ENCODE measurements at places on chromosomes 2 and 18.
A peak's percentile ranks its signal among the peaks of the same experiment; 100 is the strongest.

DNA sequence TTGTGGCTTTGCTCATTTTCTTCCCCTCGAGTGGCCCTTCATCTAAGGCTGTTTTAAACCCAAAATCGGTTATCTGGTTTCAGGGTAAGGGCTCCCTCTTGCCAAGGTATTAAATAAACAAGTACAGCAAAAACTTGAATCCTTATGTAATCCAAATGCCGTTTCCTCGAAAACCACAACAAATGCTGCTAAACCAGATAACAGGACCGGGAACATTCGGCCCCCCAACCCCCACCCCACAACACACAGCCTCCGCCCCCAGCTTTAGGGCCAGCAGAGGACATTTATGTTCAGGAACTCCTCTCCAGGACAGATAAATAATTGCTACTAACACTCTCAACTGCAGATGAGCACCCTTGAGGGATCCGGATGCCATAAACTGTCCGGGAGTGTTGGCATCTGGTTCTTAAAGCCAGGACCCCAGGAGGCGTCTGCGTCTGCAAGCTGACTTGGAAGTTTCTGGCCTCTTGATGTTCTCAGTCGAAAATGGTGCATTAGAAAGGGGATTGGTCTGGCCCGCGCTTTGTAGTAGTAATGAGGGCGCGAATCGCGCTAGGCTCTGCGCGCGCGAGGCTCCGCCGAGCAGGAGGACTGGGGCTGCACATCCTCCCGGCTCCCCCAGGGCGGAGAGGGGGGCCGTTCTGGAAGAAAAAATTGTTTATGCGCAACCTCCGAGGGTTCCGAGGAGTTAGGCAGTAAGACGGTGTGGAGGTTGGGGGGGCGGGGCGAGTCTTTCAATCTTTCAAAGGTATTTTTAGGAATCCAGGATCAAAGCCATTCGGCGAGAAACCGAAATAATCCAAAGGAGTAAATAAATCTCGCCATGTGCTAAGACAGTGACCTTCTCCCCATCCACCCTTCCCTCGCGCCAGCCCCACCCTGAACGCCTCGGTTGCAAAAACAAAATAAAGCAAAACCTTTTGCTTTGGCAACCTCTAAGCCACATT lies 3.9 kb upstream of the ID2 start:
- peak; percentile 74 for DNase-seq

- peak; percentile 84 for DNase-seq
Observed at GRCh38 chr2:196233021-196233804, 61.8 kb upstream of the STK17B start.

DNA sequence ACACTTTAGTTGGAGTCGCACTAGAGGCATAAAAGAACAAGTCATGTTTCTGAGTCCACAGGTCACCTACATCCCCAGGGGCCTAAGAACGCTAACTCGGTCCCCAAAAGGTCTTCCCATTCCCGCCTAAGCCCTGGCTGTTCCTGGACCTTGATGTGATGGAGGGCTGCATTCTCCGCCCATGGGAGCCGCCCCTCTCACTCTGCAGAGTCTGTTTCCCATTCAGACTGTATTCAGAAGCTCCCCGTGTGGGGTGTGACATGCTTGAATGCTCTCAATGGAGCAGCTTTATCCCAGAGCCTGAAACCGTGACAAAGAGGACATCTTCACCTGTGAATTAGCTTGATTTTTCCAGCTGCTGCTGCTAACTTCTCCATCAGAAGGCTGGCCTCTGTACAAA lies 319.0 kb upstream of the KLHL29 start:
- DNase-seq, result no peak

DNA sequence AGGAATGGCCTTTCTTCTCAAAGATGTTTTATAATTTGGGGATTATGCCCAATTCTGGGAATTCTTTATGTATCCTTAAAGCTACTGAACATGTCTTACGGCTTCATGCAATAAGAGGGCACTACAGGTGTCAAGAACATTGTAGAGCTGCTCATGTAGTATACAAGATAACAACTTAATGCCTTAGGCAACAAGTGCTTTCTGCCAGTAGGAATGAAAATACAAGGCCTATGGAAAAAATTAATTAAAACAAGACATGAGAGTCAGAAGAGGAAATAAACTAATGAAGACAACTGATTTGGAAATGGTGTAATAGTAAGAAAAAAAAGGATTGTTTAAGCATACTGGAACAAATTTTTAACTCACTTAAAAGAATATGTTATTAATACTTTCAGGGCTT lies 27.3 kb downstream of the GREB1L start:
- DNase-seq, result no peak

GRCh38 chr18:62529597-62529996 lies 6.8 kb downstream of the ZCCHC2 start:
- DNase-seq, result no peak

GRCh38 chr18:44887227-44887631 lies 206.5 kb downstream of the SETBP1 start:
- DNase-seq, result peak; percentile 18

- DNase-seq, result no peak
Observed at GRCh38 chr2:25606892-25607291, 66.5 kb downstream of the DTNB start.

GRCh38 chr2:127085317-127085681 lies 21.7 kb downstream of the BIN1 start:
- DNase-seq, result no peak

DNA sequence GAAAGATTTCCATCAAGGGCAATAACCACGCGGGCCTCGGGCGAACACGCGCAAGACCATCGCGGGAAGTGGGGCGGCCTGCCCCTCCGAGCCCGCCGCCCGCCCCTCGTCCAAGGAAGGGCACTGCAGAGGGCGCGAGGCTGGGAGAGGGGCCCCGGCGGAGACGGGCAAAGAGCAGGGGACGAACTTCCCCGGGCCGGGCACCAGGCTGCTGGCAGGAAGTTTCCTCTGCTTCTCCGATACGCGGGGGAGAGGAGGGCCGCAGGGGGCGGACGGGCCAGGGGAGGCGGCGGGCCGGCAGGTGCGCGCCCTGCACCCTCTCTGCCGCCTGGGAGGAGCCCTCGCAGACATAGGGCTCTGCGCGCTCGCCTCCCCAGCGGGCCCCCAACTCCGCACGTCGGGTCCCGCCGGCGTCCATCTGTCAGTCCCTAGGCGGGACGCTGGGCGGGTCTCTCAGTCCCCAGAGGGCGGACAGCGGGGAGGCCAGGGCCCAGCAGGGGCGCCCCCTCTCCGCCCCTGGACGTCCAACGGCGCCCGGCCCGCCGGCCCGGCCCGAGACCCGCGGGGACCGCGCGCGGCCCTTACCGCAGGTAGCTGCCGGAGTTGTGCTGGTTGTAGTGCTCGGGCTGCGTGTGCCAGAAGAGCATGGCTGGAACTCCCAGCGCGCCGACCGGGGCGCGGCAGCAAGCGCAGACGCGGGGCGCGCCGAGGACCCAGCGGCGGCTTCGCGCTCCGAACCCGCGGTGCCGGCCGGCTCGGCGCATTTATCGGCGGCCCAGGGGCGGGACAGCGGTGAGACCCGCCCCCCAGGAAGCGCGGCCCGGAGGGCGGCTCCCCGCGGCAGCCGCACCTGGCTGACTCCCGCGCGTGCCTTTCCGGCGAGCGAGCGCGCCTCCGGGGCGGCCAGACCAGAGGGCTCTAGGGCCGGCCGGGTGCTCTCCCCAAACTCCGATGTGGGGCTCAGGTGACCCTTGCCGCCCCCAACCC lies at the start of gene TFCP2L1:
TFCP2L1 (minus strand) TSS at position 740 of the 987 bp plus-strand sequence; CDS start at position 647, 93 bp downstream.
- DNase-seq, result peak; percentile 41

GRCh38 chr18:61364953-61365352 lies 31.7 kb downstream of the CDH20 start:
- DNase-seq, result no peak

DNA sequence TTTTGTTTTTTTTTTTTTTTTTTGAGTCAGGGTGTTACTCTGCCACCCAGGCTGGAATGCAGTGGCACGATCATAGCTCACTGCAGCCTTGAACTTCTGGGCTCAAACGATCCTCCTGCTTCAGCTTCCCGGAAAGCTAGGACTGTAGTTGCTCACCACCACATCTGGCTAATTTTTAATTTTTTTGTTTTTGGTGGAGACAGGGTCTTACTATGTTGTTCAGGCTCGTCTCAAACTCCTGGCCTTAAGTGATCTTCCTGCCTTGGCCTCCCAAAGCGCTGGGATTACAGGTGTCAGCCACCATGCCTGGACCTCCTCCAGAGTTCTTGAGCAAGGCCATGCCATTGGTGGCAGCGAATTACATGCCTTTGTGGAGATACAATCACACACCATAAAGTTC lies 35.2 kb downstream of the ASB1 start:
- no peak for DNase-seq

DNA sequence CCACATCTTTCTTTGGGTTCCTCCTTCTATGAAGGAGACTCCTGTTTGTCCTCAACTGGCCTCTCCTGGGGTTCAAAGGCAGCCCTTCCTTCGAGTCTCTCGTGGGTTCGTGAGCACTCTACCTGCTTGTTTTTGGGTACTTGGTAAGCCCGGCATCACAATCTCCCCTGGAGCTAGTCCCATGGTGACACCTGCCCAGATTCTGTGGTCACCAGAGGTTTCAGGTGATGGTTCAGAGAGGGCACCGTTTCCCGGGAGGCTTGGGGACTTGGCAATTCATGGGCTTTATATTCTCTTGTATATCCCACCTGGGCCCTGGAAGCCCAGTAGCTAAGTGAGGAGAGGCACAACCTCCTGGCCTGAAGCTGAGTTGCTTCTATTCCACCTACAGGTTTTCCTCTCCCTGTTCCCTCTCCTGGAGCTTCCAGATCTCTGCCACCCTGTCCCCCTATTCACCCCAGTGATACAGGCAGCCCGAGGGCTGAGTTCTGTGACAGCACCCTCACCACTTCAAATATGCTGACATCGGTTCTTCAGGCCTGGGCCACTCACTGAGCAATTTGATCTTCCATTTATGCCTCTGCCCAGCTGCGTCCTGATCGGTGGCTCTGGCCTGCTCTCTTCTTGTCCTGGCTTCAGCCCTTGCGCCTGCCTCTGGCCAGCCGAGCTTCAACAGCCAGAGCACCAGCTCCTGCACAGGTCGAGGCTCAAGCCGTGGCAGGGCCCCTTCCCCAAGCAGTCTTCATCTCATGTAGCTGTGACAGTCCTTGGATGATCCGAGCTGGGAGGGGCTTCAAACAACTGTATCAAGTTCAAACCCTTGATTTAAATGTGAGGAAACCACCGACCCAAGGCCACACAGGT lies 91.5 kb downstream of the MSH2 start:
- no peak for DNase-seq

DNA sequence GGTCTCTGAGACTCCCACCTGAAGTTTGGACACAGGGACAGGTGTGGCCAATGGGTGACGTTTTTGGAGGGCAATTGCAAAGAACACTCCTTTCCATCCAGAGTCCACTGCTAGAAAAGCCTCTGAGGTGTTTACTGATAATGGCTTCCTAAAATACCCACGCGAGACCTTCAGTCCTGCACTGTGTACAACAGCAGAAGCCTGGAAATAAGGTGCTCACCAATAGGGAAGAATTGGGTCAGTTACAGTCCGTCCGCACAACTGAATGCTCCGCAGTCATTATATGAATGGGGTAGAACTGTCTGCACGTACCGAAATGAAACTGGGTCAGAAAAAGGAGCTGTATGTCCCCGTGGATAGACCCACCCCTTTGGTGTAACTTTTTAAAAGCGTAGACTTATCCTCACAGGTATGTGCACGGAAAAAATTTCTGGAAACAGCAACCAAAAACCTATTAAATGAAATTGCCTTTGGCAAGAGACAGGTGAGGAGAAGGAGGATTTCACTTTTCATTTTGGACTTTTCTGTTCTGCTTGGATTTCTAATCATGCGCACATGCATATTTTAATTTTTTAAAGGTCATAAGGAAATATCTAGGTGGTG lies 29.4 kb downstream of the SDC1 start:
- no peak for DNase-seq

DNA sequence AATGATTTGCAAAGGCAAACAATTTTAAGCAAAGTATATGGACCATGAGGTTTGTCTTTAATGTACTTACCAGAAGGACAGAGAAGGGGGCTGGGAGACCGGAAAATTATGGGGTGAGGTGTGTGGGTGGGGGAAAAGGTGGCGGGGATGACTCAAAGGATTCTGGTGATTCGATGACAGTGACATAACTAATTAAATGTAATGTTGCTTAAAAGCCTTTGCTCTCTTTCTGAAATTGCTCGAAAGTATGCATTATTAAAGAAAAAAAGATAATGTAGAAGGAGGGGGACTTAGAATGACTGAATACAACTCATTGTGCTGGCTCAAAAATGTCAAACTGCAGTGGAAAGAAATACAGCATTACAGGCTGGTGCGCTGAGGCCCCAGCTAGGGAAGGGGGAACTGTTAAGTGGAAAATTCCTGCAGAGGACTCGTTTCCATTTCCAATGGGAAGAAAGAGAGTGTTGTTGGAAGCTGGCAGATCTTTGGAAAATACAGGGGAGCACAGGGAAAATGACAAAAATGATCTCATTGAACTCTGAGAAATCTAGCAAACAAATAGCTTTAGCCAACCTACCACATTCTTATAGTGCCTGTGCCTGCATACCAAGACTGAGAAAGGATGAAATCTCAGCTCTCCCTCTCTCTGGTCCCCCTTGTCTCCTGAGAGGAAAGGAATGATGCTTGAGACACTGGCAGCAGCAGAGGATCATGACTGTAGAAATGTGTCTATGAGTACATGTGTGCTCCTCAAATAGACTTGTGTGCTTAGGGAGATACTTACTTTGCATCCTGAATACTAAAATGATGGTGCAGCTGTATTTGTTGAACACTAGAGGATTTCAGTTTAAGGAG lies 632.4 kb downstream of the NYAP2 start:
- DNase-seq, result no peak

GRCh38 chr2:237113026-237113795 lies 27.5 kb downstream of the COPS8 start:
- DNase-seq, result no peak

GRCh38 chr2:127877136-127877535 lies 8.6 kb downstream of the AMMECR1L start:
- no peak for DNase-seq

GRCh38 chr2:39919511-39920306 lies 140.7 kb upstream of the THUMPD2 start:
- DNase-seq, result no peak

DNA sequence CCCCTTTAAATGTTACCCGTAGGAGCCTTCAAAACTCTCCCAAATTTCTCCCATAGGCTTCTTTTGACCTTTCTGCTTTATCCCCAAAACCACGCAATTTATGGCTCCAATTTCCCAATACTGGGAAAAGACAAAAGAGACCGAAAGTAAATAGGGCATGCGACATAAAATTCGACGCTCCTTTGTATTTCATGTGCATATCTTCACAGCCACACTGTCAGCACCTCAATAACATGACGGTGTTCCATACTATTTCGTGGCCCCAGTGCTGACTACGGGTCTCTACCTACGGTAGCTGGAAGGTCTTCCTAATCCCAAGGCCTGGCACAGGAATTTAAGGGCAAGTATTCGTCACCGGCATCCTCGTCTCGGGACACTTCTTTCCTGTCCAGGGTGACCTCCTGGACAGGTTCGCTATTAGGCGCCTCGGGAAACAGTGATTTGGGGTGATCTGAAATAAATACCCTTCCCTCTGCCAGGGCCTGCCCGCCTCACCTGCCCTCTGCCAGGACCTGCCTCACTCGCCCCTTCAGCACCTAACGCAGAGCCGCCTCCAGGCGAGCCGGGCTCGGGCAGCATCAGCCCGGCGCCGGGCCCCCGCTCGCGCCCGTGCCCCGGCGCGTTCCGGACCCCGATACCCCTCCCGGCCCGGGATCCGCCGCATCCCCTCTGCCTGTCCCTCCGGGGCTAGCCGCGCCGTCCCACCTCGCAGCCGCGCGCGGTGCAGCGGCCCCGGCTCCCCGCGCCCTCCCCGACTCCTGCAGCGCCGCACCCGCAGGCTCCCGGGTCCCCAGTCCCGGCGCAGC lies 680 bp downstream of the DTNB start:
- DNase-seq, result peak; percentile 57

Measured in MG63 (cell line).